ENCODE measurements at places on chromosomes 7 and 10.

GRCh38 chr10:74165530-74165901, 14.5 kb downstream of the ADK start:
- DNase-seq: no peak

GRCh38 chr10:118816471-118817168, 61.9 kb upstream of the CACUL1 start:
- DNase-seq: no peak

DNA sequence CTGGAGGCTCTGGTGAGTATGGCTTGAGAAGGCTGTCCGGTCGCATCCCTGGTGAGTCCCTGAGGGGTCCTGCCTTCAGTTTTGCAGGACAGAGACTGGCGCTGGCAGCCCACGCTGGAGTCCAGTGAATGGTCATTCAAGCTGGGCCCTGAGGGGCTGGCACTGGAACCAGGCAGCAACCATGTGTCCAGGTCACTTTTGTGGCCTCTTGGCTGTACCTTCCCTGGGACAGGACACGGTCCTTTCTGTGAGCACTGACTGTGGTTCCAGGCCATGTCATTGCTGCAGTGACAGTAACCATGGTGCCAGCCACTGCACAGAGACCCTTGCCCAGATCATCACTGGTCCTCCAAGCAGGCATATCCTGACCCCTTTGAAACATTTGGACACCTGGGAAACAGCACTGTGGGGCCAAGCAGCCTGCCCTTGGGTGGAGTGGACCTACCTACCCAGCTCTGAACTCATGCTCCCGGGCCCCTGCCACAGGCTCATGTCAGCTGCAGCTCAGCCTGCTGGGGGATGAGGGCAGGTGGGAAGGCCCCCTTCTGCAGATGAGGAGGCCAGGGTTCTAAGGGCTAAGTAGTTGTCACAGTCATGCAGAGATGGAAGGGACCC, 72.1 kb downstream of the ADCY1 start:
- peak; percentile 43 for DNase-seq

DNA sequence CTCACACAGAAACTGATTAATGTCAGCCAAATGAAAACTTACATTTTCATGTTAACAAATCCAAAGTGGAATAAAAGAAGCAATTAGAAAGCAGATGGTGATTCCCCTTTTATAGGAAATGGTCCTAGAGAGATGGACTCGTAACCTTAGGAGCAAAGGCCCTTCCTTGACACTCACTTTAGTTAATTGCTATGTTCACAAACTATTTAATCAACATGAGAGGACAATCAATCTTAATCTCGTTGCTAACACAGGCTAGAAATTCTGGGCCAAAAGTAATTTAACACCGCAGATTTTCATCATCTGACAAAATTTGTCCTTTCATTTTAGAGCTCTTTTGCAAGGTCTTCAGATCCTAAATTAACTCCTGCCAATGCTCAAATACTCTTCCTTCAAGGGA, 64.0 kb upstream of the DNAJB12 start:
- DNase-seq: no peak

DNA sequence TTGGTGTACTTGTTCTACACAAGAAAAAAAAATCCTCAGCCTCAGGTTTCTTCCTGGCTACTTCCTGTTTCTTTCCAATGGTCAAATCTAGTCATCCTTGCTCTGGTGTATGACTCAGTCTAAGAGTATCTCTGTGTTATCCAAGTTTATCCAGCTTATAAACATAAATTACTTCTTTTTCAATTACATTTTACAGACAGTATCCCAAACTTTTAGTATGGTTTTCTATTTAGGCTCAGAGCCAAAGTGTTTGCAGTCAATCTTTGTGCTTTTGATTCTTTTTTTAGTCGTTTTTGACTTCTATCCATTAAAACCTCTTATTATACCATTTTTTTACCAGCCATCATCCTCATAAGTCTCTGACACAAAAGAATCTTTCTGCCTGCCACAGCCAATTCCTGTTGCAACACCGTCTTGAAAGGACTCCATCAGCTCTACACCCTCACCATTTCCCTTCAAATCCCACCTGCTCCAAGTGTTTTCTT, 294.6 kb downstream of the PTEN start:
- no peak for DNase-seq

- no peak for DNase-seq
These were observed 142.1 kb downstream of the PHTF2 start for GRCh38 chr7:77940647-77941046.

- DNase-seq: no peak
These were observed 45.0 kb upstream of the CSTF2T start for GRCh38 chr10:51744235-51745000.

- peak; percentile 42 for DNase-seq
These were observed at the start of gene TBX20 for GRCh38 chr7:35253710-35254495. TBX20 (minus strand) TSS chr7:35254100; CDS start chr7:35253620, 480 bp downstream.

DNA sequence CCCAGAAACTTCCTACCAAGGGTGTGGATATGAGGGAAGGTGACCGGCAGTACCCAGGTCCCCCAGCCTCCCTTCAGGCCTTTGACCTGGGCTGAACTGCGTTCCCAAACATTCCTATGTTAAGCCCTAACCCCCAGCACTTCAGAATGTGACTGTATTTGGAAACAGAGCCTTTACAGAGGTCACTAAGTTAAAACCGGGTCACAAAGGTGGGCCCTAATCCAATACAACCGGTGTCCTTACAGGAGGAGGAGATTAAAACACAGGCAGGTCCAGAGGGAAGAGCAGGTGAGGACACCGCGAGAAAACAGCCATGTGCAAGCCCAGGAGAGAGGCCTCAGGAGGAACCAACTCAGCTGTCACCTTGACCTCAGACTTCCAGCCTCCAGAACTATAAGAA, 28.0 kb downstream of the GRB10 start:
- DNase-seq: no peak

DNA sequence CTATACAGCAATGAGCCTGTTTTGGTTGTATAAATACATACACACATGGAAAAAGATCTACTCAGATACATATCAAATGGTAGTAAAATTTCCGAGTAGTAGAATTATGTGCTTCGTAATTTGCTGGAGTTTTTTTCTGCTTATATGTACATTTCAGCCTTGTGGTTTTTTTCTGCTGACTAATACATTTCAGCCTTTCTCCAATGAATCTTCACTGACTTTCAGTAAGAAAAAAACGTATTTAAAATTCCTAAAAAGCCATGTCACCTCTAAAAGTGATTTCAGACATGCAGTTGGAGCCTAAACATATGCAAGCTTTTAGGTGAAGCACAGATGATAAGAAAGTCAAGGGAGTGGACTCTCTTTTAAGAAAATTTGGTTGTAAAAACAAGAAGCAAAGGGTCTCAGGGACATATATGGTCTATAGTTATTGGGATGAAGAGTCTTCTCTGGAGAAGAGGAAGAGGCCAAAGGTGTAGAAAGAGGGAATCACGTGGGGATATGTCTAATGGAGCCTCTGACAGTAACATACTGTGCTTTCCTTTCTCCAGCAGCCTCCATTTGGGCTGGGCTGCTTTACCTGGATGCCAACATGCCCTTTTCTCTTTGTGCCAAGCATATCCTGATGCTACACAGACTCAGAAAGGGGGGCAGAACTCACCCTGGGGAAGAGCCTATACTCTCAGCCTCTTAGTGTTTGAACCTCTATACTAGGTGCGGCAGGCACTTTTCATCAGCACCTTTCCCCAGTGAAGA, 2.4 kb downstream of the AMPH start:
- DNase-seq: no peak

GRCh38 chr7:159010937-159011721, 133.5 kb downstream of the VIPR2 start:
- DNase-seq: no peak

GRCh38 chr7:75649462-75649861, 89.3 kb downstream of the HIP1 start:
- no peak for DNase-seq

DNA sequence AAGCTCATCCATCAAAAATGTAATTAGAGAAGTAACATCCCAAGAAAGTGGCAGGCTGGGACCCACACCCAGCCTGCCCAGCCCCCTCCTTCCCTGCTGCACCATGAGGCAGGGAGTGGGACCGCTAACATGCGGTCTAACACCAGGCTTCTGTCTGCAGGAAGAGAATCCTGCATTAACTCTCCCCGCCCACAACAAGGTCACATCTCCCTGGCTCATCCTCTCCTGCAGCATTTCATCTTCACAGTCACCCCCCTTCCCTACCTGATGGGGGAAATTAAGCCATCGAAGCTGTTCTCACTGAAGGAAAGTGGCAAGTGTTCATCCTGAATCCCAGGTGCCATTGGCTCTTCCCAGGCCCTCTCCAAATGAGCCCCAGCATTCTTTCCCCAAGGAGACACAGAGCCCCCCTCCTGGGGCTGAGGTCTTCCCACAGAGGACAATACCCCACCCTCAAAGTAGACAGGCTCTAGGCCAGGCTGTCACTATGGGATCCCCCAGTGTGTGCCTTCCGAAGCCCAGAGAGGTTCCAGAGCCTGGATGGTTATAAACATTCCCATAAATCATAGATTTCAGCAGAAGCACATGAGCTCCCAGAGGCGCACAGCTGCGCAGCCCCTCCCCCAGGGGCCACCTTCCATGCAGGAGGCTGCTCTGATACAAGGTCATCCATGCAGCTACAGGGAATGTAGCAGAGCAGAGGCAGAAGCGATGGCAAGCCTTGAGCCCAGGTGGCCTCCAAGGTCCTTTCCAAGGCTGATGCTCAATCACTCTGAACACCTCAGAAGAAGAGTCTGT, 148.0 kb downstream of the OAT start:
- DNase-seq: no peak

GRCh38 chr10:117731121-117731791, 188.7 kb downstream of the EMX2 start:
- no peak for DNase-seq

DNA sequence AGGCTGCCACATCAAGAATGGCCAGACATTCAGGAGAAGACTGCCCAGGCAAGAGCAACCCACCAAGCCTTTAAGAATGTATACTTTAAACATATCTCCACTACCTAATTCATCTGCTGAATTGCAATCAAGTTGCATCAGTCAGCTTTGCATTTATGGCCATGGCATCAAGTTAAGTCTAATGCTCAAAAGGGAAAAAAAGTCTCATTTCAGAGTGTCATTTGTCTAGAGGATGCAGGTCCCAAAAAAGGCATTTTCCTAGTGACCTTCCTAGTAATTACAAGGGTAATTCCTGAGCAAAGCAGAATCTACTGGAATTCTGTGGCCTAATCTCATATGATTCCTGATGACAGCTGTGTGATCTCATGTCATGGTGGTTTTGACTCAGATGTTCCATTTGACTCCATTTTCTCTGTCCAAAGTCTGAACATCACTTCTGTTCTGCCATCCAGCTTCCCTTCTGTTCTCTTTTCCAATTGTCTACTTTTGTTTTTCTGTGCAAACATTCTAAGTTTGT, 7.3 kb upstream of the CABCOCO1 start:
- DNase-seq: no peak

GRCh38 chr7:27166531-27167505, 1.5 kb upstream of the HOXA9 start:
- no peak for DNase-seq

GRCh38 chr7:4931943-4932342, 27.0 kb downstream of the MMD2 start:
- DNase-seq: no peak

DNA sequence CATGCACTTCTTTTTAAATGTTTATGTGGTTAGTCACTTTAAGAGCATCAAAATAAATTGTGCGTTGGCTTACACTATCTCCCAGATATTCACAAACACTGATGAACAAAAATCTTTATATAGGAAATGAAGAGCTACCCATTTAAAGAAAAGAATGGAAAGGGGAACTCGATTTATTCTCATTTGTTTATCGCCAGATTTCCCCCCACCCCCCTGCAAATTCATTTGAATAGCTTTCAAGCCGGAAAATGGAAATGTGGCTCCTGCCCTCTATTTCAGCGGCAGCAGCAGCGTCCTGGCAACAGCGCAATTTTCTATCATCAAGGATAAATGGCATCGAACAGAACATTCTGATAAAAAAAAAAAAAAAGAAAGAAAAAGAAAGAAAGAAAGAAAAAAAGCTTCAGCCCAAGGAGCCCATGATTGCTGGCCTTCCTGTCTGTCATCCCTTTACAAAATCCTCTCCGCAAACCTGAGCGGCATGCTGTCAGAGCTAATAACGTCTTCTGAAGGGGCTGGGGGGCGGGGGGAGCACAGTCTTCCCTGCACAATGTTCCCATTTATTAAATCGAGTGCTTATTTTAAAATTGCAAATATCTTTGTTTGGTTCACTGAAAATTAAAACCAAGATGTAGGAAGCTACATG, 13.7 kb upstream of the DLX6 start:
- DNase-seq: no peak

GRCh38 chr10:49351669-49352068, 44.2 kb downstream of the DRGX start:
- no peak for DNase-seq

- DNase-seq: no peak
These were observed 44.3 kb downstream of the TRRAP start for GRCh38 chr7:98922392-98923187.

DNA sequence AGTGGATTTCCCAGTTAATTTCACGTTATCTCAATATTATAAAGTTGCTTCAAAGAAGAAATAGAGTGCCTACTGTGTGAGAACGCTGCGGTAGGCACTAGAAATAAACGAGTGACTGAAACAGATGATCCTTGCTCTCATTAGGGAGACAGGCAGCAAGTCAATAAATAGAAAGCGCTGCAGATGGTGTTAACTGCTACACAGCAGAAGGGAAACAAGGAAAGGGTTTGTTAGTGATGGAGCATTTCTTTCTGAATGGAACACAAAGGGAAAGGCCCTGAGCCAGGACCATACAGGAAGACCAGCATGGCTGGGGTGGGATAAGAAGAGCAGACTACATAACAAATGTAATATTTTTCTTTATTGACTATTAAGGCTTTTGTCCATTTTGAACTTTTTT, 235.2 kb downstream of the MALRD1 start:
- no peak for DNase-seq

GRCh38 chr10:45451407-45451806, 77.4 kb downstream of the ALOX5 start:
- no peak for DNase-seq

DNA sequence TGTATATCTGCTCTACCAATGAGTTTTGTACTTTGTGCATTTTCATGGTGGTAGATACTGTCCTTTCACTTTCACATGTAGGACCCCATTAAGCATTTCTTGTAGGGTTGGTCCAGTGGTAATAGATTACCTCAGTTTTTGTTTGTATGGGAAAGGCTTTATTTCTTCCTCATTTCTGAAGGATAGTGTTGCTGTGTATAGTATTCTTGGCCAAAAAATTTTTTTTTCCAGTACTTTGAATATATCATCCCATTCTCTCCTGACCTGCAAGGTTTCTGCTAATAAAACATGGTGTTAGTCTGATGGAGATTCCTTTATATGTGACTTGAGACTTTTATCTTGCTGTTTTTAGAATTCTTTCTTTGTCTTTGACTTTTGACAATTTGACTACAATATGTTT, 12.0 kb downstream of the GIMAP8 start:
- DNase-seq: no peak

GRCh38 chr7:98120559-98120958, 13.9 kb downstream of the LMTK2 start:
- no peak for DNase-seq

- no peak for DNase-seq
These were observed 45.4 kb upstream of the MBL2 start for GRCh38 chr10:52818019-52818418.
